Inflammatory macrophage treated with lipopolysaccharide for 4 hours (primary cell): ENCODE measurements at places on chromosomes 4 and X.

DNA sequence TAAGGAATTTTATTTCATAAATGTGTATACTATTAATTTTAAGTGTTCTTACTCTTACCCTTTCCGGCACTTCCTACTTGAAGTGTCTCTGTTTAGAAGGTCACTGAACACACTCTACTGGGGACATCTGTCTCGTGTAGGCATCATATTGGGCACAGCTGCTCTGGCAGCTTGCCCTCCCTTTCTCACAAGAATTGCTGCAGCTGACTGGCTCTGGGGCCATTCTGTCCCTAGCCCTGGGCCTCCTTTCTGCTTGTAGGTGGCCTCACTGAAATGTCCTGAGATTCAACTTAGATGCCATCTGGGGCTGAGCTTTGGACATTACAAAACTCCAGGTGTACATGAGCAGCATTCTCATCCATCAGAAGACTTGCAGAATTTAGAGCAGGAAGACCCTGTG lies 49.6 kb downstream of the SMAD1 start:
- no peak for DNase-seq

DNA sequence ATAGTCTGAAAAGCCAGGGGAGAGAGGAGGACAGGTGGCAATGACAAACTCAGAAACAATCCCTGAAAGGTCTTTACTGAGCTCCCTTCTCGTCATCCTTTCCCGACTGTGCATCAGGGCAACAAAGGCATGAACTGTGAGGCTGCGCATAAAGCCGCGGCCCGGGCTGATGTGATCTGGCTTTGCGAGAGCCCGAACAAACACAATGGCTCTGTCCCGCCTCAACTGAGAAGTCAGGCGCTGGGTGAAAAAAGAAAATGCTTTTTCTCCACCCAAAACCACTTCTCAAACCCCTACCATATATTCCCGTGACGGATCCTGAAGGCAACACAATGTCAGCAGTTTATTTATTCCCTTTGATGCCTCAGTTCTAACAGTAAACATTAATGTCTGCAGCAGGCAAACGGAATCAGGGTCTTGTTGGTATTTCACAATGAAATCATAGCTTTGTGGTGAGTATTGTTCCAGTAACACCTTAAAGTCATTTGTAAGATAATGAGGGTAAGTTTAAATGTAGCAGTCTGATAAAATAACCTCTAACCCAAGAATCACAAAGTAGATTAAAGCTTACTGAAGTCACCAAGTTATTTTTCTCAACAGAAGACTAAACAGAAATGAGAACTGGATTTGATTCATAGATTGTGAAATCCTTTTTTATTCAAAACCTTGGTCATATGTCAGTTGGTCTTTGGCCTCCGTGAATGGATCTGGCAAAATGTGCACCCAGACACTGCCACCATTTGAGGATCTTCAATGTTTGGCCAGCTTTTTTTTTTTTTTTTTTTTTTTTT lies 67.4 kb downstream of the APBB2 start:
- peak; percentile 8 for DNase-seq

DNA sequence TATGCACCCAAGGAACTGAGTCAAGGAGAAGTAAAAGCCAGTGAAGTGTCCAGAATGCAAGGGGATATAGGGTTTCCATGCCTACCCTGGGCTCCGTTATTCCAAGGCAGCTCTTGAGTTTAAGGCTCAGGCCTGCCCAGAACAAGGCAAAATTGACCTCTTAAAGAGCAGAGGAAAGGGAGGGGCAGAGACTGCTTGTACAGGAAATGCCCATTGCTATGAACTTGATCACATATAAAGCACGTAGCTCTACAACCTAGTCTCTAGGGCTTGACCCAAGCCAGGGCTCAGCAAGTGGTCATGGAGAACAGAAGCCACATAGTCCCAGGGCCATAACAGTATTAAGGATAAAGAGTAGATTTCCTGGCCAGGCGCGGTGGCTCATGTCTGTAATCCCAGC lies 58.2 kb upstream of the MSN start:
- no peak for DNase-seq

DNA sequence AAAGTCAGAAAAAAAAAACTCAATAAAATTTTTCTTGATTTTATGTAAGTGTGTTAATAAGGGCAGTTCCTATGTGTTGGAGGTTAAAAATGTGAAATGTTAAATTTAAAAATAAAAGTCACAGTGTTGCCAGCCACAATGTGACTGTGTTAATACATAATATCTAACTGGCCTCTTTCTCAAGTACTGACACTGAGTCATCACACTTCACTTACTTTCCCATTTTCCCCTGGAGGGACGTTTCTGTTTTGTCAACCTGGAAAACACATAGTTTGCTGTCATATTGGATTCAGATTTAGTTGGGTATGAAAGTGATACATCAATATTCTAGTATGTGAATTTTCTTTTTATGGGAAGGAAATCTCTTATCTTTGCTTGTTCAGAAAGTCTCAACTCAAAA lies 46.4 kb downstream of the ARHGEF38 start:
- peak; percentile 27 for DNase-seq

DNA sequence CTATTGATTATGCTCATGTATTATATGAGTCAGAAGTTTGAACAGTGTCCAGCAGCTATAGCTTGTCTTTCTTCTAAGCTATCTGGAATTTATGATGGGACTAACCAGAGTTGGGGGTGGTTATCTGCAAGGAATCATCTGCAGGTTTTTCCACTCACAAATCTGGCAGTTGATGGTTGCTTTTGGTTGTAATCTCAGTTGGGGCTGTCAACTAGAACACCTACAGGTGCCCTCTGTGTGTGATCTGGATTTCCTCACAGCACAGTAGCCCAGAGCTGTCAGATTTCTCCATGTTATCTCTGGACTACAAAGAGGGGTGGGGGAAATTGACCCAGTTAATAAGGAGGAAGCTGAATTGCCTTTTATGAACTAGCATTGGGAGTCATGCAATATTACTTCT lies 51.4 kb upstream of the MAP9 start:
- DNase-seq: no peak

DNA sequence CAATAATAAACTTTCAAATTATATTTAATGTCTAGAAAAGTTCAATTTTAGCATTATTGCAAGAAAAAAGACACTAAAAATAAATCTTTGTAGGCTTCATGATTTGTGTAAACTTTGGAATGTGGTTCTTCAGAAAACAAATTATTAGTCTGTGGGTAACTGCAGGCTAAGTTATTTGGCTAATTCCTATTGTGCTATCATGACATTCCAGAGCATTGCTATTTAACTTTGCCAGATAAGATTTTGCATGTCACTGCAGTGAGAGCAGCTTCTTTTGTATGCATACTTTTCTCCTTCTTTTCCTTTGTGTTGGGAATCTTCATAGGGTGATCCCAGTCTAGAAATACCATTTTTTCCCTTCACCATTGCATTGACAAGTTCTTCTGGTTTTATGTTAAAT lies 130.0 kb downstream of the AWAT2 start:
- DNase-seq: no peak

DNA sequence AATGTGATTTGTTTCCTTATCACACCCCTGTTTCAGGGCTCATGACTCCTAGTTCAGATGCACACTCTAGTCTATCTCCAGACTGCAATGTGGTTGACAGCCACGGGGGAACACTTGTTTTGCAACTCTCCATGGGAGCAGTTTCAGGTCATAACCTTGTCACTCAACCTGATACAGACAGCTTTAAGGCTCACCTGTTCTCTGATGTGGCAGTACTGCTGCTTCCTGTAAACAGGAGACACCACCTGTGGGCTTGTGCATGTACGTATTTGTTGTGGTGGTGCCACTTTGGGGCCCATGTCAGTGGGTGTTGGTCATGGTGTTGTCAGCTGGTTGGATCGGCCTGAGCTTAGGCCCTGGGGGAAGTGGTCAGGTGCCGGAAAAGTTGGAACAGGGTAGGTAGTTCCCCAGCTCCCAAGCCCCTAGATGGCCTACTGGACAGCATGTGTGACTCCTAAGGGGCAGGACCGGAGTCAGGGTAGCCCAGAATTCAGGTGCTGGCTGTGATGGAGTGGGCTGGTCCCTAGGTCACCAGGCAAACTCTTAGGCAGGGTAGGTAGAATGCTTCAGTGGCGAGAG lies 46.2 kb downstream of the FAM9B start:
- DNase-seq: no peak

DNA sequence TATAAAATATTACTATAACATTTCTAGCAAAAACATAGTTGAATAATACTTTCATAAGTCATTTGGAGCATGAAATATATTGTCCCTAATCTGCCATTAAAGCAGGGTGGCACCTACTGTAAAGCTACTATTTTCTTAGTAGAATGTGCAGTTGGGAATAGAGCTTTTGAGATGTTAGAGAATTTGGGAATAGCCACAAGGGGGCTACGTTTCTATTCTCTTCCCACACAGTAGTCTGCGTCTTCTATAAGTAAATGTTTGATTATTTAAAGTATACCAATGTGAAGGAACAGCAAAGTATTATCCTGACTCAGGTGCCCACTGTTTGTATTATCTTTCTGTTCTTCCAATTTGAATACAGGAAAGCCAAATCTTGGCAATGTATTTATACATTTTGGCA lies 323.2 kb upstream of the GIMD1 start:
- DNase-seq: no peak

DNA sequence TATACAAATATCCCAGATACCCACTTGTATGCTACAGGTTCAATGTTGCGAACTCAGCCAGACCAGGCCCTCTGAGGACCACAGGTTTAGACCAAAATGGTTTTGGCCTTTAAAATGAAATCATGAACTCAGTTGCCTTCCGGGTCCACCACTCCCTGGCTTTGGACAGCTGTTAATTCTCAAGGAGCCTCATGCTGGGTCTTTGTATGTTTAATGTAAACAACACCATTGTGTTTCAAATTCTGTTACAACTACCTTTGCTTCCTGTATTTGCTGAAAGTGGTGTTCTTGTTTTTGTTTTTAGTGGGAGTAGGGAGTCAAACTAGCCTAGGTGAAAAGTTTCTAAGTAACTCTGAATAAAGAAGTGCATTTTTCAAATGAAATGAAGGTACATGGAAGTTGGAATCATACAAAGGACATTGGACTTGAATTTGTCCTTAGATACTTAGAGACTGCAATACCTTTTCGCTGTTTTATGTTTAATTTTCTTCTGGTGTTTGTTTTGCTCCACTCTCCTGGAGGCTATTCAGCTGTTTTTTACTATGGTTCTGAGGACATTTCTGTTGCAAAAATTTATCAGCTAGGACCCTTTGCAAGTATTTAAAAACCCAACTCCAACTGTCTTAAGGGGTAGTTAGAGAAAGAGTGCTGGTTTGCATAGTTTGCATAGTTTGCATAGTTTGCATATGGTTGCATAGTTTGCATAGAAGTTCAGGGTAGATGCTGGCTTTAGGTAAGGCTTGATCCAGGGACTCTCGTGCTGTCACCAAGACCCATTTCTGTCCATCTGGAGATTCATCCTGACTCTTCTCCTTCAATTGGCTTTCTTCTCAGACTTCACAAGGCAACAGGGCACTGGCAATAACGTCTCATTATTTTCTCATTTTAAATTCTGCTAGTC lies 70.1 kb downstream of the MID1IP1 start:
- no peak for DNase-seq

- DNase-seq: no peak
These were observed 70.5 kb upstream of the TBC1D9 start for GRCh38 chr4:140826701-140827027.

- no peak for DNase-seq
These were observed 5.7 kb upstream of the SORCS2 start for GRCh38 chr4:7186516-7187167.

GRCh38 chr4:2067446-2068197 lies 8.5 kb downstream of the NAT8L start:
- no peak for DNase-seq
